ENCODE measurements at places on chromosomes 2 and 18.

DNA sequence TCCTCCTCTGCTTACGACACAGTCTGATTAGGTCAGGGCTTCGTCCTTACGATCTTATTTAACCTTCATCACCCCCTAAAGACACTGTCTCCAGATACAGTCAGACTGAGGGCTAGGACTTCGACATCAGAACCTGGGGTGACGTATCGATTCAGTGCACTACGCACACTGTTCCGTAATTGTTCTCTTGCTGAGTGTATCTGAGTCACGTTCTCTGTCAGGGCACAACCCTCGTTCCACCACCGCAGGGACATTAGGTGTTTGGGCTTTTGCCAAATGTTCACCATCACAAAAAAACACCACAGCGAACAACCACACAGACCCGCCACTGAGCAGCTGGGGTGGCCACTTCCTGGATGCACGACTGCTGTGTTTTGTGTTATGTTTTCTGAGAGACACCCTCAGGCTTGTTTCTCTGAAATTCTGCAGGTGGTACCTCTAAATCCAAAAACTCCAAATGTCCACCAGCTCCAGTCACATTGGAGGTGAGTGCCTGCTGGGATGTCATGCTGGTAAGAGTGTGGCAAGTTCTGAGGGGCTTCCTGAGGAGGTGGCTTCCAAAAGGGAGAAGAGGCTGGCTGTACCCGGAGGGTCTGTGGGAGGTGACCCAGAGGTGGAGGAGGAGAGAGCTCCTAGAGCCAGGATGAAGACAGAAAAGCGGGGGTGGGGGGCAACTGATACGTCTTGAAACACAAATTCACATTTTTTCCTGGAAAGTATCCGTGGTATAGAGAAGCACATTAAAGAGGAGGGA is 66.6 kb downstream of the ADNP2 start:
- no peak for DNase-seq

DNA sequence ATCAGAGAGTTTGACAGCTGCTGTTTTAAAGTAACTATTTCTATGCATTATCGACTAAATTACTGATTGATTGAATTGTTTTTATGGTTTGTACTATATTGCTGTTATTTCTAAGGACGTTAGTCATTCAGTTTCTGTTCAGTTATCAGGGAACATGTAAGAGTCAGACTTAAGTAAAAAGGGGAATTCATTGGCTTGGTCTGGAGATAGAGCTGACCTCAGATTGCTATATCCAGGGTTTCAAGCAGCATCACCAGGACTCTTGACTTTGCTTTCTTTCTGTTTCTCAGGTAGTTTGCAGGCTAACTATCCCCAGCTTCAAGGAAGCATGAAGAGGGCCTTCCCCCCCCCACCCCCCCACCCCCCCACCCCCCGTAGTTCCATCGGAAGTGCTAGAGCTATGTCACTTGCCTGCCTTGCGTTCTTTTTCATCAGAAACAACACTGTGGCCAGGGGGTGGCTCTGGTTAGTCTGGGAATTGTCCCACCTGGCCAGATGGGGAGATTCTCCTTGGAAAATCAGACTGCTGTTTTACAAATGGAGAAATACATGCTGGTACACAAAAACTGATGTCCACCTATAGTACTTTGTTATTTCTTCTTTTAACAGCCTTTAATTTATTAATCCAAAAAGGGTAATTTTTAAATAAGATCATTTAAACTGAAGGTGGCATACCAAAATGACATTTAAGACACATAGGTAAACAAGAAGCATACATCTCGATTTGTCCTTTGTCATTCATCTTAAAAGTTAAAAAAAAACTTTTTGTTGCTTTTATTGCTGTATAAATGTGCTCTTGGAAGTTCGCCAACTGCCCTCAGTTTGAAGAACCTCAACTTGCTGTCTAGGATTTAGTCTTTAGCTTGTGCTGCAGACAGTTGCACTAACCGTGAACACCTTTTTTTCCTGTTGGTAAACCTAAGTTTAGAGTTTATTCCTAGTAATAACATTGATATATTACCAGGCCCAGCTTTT is 9.4 kb downstream of the SMAD4 start:
- no peak for DNase-seq

DNA sequence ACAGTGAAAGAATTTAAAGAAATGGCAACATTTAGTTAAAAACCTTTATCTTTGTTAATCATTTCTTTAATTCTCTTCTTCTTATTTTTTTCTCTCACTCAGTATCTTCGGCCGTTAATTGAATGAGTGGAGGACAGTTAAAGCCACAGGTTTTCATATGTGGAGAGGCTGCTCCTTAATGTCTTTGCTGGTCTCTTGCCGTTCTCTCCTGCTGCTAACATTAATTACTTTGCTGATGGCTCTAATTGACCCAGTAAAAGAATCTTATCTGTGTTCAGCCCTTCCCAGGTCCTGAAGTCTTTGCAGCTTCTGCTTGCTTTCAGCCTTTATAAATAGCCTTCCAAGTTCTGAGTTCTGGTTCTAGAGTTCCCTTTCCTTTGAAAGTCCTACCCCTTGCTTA is 77.1 kb downstream of the ADAM23 start:
- DNase-seq = no peak

DNA sequence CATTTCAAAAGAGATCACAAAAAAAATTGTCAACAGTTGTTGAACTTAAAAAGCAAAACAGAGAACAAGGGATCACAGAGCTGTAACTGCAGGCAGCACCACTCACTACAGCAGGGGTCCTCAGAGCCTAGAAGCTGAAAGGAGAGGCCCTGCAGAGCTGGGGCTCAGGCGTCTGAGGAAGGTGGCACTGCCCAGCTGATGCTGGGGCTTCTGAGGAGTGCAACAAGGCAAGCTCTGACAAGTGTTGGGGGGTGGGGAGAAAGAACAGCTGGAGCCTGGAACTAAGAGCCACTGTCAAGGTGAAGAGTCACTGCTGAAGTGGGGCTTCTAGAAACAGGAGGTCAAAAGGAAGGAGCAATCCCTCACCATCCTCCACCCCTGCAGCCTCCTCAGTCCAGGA is 46.2 kb downstream of the FTCDNL1 start:
- no peak for DNase-seq

DNA sequence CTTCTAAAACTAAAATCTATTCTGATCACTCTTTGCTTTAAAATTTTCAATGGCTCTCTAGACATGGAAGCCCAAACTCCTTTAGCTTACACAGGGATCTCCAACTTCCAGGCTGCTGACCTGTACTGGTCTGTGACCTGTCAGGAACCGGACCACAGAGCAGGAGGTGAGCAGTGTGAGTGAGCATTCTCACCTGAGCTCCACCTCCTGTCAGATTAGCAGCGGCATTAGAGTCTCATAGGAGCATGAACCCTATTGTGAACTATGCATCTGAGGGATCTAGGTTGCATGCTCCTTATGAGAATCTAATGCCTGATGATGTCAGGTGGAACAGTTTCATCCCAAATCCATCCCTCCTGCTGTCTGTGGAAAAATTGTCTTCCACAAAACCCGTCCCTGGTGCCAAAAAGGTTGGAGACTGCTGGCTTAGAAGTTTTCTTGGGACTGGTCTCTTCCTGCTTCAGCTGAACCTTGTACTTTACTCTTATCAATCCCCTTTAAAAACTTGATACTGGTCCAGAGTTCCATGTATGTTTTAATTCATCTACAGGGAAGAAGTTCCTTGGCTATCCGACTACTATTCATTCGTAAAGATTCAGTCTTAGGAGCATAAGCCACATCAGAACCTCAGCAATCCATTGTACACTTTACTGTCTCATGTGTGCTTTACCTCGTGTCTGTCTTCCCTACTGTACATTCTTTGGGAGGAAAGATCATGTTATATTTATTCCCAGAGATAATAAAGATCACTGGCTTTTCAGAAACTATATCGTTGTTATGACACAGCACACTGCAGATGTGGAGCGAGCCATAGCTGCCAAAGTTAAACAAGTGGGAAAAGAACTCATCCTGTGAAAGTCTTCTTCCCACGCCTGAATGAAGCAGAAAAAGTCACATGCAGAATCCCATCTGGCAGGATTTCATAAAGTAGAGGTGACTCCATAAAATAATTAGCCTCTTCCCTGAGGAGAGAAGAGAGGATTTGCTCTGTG is 183.8 kb downstream of the LRATD1 start:
- DNase-seq = no peak

DNA sequence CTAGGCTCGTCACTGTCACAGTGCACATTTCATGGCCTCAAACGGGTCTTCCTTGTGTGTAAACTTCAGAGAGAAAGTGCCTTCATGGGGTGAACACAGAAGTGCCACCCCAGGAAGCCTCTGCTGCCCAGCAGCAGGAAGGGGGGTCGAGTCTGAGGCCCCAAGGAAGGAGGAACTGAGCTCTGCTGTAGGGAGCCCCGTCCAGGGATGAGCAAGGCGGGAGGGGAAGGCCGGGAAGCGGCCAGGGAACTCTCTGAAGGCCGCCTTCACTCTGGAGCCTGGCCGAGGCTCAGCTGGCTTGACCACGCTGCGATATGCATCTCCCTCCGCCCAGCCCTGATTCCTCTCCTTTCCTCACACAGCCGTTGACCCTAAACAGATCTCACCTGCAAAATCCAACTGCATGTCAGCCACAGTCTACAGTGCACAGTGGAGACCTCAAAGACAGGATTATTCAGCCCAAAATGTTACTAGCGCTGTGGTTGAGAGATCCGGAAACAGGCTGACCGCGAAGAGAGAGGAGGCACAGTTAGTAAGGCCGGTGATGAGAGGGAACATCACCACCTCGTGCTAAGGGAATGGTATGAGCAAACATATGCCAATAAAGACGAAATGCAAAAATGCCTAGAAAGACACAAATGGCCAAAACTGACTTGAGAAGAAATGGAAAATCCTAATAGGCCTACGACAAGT is 34.2 kb upstream of the CTDP1 start:
- no peak for DNase-seq

DNA sequence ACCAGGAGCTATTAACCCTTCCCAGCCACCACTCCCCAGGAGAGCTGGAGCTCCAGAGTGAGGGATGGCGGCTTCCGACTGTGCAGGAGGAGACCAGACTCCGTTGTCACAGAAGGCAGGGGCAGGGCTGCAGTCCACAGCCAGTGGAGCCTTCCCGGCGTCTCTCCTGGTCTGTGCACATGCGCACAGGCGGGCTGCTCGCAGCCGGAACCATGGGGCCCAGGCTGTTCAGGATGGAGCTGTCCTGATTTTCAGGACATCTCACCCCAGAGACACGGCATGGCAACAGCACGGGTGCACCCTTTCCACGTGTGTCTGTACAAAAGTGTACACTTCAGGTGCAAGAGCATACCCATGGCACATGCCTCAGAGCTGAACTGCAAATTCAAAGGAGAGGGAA is 28.9 kb downstream of the EIPR1 start:
- DNase-seq = no peak

GRCh38 chr2:241009191-241009590 is 10.8 kb downstream of the SNED1 start:
- DNase-seq = no peak

- DNase-seq = no peak
Measured at GRCh38 chr18:8978394-8978793, 124.1 kb upstream of the NDUFV2 start.

DNA sequence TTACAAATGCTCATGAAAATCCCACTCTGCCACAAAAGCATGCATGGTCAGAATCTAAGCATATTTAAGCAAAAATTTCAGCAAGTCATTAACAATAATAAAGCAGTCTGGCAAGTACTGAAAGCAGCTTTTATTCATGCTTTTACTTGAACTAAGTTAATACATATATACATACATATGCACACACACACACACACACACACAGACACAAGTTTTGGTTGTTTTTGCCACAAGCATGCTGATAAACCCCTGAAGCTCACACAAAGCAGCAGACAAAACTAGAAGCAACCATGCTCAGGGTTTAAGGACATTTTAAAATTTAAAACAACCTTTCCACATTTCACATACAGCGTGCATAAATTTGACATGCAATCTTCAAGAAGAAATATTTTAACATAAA is 819.1 kb upstream of the FSHR start:
- DNase-seq = no peak

- no peak for DNase-seq
Measured at GRCh38 chr2:3320910-3321605, 56.6 kb downstream of the EIPR1 start.

- no peak for DNase-seq
Measured at GRCh38 chr2:167237478-167237877, 349.2 kb downstream of the XIRP2 start.

- no peak for DNase-seq
Measured at GRCh38 chr2:26438526-26438925, 36.8 kb downstream of the DRC1 start.

DNA sequence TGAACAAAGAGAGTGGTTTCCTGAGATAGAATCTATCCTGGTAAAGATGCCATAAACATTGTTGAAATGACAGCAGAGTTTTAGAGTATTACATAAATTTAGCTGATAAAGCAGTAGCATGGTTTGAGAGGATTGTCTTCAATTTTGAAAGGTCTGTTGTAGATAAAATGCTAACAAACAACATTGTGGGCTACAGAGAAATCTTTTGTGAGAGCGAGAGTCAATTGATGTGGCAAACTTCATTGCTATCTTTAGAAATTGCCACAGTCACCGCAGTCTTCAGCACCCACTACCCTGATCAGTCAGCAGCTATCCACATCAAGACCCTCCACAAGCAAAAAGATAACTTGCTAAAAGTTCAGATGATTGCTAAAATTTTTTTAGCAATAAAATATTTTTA is 17.5 kb downstream of the VRK2 start:
- no peak for DNase-seq

- peak; percentile 82 for DNase-seq
Measured at GRCh38 chr2:25078170-25079049, 36.5 kb downstream of the EFR3B start.

GRCh38 chr2:164755952-164756351 is 85.7 kb downstream of the COBLL1 start:
- DNase-seq = no peak

- no peak for DNase-seq
Measured at GRCh38 chr2:227515742-227516141, 43.8 kb downstream of the AGFG1 start.

DNA sequence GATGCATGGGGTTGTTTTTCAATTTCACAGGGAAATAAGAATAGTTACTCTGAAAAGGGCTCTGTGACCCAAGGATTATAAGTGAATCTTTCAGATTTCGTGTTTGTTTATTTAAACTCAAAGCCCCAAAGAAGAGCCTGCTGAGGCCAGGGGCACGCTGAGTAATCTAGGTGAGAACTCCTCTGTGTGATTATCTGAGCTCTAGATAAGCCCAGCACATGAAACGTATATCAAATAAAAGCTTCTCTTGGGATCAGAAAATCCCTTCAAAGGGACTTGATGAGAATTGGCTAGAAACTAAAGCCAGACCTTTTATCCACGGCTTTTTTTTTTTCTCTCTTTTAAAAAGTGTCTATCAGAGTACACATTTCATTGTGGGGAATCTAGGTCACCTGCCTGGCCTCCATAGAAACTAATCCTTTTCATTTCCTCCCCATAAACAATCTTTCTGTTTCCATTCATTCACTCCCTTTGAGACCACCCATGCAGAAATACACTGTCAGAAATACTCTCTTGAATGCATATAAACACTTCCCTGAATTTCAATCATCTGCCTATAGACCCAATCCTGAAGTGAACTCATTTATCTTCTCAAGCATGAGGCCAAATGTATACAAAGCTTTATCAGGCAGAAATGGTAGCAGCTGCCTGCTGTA is 137.4 kb downstream of the RIT2 start:
- DNase-seq = no peak

All from SW 1271 (cell line).